ENCODE measurements at places on chromosomes 2 and 18.

DNA sequence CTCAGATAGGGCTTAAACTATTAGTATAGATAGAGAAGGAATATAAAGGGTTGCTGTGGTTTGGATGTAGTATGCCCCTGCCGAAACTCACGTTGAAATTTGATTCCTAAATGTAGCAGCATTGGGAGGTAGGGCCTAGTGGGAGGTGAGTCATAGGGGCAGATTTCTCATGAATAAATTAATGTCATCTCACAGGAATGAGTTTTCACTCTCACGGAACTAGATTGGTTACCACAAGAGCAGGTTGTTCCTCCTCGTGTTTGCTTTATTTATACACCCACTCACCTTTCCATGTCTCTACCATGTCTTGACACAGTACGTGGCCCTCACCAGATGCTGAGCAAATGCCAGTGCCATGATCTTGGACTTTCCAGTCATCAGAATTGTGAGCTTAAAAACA is 218.2 kb downstream of the RBM43 start:
- DNase-seq, result peak; percentile 28

DNA sequence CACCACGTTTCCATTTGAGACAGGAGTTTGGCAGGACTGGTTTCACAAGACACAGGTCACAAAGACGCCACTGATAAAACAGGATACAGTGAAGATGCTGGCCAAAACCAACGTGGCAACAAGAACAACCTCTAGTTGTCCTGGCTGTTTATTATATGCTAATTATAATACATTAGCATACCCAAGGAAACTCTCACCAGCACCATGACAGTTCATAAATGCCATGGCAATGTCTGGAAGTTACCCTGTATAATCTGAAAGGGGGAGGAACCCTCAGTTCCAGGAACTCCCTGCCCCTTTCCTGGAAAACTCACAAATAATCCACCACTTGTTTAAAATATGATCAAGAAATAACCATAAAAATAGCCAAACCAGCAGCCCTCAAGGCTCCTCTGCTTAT is 148.3 kb downstream of the RBM43 start:
- no peak for DNase-seq

GRCh38 chr2:3005859-3006501 is 371.6 kb downstream of the EIPR1 start:
- DNase-seq, result no peak

DNA sequence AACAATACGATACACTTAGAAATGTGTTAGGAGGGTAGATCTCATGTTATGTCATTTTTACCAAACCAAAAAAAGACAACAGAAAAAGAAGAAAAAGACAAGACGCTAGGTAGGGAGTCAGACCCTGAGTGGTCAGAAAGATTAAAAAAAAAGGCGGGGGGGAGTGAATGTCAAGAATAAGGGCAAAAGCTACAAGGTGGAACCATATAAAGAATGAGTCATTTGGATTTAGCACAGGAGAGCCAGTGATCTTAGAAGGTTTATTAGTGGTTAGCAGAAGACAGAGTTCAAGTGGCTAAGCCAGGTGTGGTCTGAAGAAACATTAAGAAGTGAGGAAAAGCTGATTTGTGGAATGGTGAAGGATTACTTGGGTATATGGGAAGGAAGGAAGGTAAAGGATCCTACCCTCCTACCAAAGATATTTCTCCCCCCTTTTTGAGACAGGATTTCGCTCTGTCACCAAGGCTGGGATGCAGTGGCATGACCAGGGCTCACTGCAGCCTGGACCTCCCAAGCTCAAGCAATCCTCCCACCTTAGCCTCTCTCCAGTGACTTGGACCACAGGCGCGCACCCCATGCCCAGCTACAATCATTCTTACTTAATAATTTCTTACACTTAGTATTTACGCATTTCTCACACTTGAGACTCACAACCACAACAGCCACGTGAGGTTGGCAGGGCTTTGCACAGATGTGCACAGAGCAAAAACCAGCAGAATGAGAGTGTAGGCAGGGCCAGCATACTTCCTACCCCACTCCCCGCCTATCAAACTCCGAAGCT is 2.6 kb downstream of the DSC2 start:
- DNase-seq, result no peak

DNA sequence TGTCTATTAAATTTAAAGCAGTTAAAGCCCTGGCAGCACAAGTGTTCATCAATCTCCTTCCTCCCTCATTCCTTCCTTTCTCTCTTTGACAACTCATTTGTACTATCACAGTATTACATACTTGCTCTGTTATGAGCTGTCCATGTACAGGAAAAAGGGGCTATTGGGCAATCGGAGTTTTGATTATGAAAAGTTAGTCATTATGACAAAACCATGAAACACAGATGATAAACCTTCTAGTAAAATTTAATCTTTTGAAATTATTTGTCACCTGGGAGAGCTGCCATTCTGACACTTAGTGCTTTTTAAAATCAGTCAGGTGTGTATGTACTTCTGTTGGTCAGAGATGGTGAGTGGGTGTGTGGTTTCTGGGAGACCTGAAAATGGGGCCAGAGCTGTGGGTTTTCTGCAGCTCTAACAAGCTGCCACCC is 39.4 kb downstream of the MAP4K4 start:
- DNase-seq, result no peak

DNA sequence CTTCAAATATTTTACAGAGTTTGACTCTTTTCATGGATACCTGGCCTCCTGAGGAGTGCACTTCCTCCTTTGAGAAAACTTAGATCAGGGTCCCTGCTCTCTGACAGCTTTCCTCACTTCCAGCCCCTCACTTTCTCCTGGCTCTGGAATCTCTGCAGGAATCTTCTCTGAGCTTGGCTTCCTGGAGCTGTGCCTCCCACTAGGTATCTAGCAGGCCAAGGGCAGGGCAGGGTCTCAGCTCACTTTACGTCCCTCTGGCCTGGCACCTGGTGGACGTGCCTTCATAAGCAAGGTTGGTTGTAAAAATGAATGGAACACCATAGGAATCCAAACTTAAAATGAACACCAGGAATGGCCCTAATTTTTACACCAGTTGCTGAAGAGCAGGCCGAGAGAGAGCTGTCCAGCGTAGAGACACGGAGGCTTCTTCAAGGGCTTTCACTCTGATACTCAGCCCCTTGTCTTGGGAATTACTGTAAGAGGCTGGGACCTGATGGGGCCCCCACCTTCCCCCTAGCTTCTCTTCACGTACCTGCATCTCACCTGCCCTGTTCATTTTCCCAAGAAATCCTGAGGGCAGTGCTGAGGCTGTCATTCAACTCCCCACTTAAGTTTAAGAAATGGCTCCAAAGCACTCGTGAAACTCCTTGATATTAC is 426.9 kb upstream of the ID2 start:
- no peak for DNase-seq

GRCh38 chr2:204407204-204408014 is 137.9 kb upstream of the PARD3B start:
- DNase-seq, result no peak

DNA sequence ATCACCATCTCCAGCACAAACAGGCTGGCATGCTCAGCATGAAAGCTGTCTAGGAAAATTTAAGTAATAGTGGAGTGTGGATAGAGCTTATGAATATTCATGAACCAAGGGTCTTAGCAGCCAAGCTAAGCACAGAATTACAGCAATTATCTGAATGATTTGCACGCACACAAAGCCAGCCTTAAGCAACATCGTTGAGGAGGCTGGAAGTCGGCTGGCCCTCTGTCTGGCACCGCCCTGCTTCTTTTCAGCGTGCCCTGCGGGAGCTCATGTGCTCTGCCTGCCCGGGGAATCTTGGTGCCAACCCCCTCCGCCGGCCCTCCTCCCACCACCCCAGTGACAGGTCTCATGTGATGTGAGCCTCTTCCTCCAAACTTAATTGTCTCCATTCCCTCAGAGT is 540.1 kb downstream of the CMPK2 start:
- DNase-seq, result peak; percentile 8

DNA sequence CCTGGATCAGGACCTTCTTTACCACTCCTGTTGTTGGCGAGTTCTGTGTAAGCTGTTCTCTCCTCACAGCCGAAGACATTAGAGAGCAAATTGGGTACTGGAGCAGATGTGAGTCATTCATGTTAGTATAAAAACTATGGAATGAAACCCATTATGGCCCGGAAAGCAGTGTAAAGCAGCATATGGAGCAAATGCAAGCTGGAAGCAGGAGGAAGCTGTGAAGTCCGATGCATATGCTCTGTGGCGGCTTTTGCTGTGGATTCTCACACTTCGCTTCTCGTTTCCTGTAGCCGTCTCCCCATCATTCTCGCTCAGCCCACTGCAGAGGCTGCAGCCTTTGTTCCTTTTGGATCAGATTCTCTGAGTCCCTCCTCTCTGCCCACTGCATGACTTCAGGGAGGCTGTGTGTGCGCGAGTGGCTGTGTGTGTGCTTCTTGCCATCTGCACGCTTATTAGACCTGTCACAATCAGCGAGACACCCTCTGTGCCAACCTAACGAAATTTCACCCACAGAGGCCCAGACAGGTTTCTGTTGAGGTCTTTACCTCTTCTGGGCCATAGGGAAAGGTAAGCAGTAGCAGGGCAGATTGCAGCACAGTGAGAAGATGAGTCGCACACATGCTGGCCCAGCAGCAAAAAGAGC is 3.3 kb upstream of the GALNT14 start:
- DNase-seq, result no peak

- peak; percentile 93 for DNase-seq
Observed at GRCh38 chr2:28683100-28683706, 68.4 kb upstream of the PPP1CB start.

DNA sequence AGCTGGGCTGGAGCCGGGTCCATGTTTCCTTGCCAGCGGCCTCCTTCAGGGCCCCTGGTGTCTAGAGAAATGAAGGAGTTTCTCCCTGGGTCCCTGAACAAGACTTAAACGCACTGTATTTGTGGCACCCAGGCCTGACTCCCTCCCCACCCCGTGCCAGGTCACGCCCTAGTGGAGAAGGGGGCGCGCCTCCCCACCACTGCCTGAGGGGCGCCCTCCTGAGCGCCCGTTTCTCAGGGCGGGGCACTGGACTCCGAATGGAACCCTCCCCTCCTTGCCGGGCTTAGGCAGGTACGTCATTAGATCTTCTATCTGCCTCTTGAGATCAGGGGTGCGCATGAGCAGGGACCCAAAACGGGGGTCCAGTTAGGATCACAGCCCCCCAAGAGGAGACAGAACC is 16.3 kb downstream of the ODC1 start:
- no peak for DNase-seq

- DNase-seq, result peak; percentile 90
Observed at GRCh38 chr2:3041841-3042600, 335.6 kb downstream of the EIPR1 start.

DNA sequence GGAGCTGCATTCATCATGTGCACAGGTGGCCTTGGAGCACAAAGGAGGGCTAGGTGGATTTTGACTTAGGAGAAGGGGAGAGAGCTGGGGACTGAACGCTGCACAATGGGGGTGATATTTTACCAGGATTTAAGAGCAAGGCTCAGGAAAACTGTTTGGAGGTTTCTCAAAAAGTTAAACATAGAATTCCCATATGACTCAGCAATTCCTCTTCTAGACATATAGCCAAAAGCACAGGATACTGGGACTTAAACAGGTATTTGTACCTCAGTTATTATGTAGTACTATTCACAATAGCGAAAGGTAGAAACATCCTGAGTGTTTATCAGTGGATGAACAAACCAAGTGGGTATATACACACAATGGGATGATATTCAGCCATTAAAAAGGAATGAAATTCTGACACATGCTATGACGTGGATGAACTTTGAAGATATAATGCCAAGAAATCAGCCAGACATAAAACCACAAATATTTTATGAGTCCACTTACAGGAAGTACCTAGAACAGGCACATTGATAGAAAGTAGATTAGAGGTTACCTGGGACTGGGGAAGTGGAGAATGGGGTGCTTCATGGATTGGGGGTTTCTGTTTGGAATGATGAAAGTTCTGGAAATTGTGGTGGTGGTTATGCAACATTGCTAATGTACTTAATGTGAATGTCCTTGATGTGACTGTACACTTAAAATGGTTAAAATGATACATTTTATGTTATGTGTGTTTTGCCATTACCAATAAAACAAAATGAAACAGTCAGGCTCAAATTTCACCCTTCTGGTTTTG is 216.9 kb downstream of the HAUS1 start:
- DNase-seq, result no peak

DNA sequence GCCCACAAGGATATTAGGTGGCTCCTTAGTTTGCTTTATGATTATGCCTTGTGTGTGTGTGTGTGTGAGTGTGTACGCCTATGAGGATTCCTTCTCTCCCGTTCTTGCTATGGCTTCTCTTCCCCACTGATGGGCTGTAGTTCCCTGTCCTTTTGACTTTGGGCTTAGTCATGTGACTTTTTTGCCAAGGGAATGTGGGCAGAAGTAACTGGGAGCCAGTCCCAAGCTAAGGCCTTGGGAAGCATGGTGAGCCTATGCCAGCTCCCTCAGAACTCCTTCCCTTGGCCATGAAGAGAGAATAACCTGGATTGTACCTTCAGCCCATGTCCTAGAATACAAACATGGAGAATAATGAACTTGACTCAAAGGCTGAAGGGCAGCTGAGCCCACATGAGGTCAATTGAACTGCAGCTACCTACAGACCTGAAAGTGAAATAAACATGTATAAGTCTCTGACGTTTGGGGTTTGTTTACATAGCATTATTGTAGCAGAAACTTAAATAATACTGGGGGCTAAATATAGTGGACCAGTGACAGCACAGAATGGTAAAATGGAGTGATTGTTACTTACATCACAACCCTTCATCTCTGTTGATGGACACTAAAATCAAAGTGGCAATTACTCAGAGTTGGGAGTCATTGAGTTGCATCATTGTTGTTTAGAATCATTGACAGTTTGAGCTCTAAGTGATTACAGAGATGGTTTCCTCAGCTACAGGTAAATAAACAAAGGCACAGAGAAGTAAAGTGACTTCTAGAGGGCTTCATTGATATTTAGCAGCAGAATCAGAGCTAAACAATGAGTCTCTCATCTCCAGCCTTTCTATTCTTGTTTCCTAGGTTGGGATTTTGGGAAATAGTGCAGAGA is 15.3 kb upstream of the IL36G start:
- no peak for DNase-seq

DNA sequence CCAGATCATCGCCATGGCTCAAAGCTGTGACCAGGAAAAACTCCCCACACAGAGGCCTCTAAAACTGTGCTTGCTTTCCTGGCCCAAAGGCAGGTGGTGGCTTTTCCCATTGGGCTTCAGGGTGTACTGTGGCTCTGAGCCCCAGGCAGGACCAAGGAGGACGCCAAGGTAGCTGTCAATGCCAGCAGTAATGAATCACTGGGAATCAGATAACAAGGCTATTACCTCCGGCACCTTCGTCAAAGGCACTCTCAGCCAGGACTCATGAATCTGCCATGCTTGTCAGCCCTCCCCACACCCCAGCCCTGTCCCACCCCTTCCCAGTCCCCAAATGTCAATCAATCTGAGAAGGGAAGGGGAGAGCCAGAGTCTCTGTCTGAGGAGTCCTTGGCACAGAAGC is 27.9 kb upstream of the EN1 start:
- DNase-seq, result no peak

DNA sequence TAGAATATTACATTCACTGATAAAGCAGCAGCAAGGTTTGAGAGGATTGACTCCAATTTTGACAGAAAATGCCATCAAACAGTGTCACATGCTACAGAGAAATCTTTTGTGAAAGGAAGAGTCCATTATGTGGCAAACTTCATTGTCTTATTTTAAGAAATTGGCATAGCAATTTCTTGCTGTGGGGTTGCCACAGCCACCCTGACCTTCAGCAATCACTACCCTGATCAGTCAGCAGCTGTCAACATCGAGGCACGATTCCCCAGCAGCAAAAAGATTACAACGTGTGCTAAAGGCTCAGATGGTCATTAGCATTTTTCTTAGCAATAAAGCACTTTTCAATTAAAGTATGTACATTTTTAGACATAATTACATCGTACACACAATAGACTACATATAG is 74.7 kb downstream of the PRKCE start:
- DNase-seq, result no peak

- DNase-seq, result no peak
Observed at GRCh38 chr2:183224948-183225347, 100.7 kb downstream of the NUP35 start.

- DNase-seq, result no peak
Observed at GRCh38 chr2:88693911-88694414, 2.5 kb downstream of the RPIA start.
